ENCODE measurements at places on chromosomes 7 and 10.

DNA sequence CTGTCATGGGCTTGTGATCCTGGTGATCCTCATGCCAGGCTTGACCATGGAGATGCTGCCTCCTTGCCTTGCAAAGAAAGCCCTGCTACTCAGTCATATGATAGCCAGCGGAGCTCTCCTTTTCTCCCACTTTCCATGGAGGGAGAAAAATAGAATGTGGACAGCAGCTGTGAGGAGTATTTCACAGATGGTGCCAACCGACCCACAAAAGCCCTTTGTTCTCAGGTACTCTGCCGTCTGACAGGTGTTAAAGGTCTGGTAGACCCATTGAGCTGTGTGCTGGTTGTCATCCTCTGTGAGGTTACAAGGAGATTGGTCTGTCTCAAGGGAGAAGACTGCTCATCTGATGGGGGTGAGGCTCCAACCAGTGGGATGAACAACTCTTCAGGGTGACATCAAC, 29.5 kb upstream of the COBL start:
- no peak for DNase-seq

DNA sequence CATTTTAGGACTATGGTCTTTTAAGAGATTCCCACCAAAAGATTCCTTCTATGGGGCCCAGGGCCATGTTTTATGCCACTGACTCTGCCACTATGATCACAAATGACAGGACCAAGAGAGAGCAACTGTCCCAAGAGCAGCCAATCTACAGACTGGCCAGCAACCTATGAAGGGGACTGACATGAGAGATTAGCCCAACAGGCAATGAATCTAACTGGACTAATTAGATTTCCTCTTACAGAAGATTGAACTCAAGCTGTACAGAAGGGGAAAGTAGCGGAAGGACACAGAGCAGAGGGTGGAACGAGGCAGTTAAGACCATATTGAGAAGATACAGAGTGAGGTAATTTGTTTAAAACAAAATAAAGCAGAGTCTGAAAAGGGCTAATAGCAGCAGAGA, 25.8 kb downstream of the ZNF800 start:
- no peak for DNase-seq

DNA sequence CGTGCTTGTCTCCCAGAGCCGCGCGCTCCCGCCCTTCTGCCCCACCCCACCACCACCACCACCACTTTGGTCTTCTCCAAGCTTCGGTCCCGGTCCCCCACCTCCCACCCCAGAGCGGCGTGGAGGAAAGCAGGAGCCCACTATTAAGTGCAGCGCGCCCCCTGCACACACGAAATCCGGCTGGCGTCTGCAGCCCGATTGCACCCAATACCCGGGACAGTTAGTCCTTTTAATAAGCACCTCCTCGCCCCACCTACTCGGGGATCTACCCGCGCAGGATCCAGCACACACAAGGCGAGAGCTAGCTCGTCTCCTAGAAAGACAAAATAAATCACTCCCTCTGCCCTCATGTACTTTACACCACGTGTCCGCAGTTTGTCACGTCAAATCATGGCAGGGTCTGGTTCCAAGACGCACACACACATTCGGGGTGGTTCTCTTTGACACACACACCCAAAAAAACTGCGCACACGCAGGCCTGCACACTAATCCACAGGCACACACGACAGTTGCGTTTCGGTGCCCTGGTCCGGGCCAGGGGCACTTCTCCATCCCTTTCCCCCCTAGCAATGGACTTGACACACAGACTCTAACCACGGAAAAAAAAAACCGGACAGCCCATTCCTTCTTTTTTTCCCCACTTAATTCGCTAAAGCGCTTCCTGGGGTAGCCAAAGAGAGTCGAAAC, 1.6 kb downstream of the SFMBT2 start:
- DNase-seq, result no peak

DNA sequence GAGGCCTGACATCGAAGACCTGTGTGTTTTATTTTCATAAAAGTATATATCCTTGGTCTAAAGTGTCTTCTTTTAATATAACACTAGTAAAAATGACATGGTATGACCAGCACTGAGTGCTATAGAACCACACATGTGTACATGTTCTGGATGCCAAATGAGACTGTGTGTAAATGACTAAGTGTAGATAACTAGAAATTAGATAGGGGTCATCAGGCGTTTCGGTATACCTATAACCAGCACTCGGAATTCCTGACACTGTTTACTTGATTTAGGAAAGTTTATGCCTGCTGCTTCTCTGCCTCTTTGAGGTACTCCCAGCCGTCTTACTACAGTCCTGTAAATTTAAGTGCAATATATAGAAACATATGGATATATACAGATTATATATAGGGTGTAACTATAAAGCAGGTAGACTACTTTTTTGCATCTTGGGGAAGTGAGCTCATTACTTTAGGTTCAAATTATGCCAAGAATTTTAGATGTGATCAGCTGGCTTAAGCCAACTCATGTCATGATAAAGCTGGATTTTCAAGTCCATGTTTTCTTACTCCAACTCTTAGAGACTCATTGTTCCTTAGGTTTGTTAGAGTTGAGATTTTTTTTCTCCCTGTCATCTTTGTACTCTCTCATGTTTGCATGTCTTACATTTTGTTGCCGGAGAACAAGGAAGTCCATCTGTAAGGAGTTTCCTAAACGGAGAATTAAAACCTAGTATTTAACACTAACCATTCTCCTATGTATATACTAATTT, 62.9 kb downstream of the KLHDC10 start:
- DNase-seq, result no peak

DNA sequence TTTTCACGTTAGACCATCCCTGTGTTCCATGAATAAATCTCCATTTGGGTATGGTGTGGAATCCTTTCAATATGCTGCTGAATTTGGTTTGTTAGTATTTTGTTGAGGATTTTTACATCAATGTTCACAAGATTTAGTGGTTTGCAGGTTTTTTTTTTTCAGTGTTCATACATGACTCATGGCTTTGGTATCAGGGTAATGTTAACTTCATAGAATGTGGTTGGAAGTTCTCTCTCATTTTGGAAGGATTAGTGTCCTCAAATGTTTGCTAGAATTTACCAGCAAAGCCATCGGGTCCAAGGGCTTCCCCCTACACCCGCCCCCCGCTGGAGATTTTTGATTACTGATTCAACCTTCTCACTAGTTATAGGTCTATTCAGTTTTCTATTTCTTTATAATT, 398.0 kb downstream of the NXPH1 start:
- no peak for DNase-seq

- DNase-seq, result no peak
These were observed 258.8 kb upstream of the CDC14C start for GRCh38 chr7:48665353-48666135.

DNA sequence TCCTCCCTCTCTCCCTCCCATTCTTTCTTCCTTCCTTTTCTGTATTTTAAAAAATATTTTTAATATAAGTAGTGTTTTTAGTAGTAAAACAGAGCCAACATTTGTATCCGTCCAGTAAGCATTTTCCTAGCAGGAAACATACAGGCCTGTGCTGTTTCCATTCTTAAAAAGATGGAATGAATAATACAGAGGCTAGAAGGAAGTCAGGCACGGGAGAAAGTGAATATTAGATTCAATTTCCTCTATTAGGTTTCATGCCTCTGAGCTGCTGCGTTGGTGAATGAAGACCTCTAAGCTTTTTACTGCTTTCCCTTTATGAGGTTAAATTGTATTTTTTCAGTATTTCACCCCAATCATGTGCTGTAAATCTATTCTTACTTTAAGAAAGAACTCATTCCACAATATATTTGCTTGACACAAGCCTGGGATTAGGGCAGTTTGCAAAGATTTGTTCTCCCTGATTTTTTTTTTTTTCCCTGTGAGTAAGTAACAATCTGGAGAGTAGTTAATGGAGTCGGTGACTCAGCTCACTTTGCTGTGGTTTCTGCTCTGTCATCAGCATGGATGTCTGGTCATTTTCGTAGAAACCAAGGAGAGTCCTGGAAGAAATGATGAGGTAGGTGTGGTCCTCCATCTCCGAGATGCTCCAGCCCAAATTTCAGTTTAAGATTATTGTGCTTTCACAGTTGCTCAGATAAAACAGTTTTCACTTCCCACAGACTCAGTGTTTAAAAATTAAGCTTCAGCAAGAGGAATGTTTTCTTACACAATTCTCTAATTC, 76.1 kb upstream of the PITRM1 start:
- no peak for DNase-seq

GRCh38 chr7:33981226-33981625, 75.9 kb downstream of the BMPER start:
- no peak for DNase-seq

- DNase-seq, result no peak
These were observed 127.9 kb downstream of the TCERG1L start for GRCh38 chr10:131183546-131184045.
